ENCODE measurements at places on chromosomes 12 and 14.

GRCh38 chr12:1878214-1878613, 40.2 kb downstream of the CACNA2D4 start:
- no peak for DNase-seq

- DNase-seq, result no peak
Observed at GRCh38 chr12:124105546-124105945, 132.5 kb downstream of the ZNF664 start.

- no peak for DNase-seq
Observed at GRCh38 chr14:96578619-96579018, 76.4 kb downstream of the PAPOLA start.

- DNase-seq, result no peak
Observed at GRCh38 chr14:75290851-75291250, 12.2 kb downstream of the FOS start.

- no peak for DNase-seq
Observed at GRCh38 chr14:52792097-52792415, 649 bp upstream of the GNPNAT1 start.

- no peak for DNase-seq
Observed at GRCh38 chr12:118120579-118121363, 15.2 kb upstream of the PEBP1 start.

GRCh38 chr14:92649934-92650545, 98.4 kb downstream of the LGMN start:
- DNase-seq, result no peak

GRCh38 chr14:98941481-98941880, 330.5 kb downstream of the BCL11B start:
- no peak for DNase-seq

- DNase-seq, result no peak
Observed at GRCh38 chr14:72606879-72607278, 287.0 kb downstream of the DPF3 start.

DNA sequence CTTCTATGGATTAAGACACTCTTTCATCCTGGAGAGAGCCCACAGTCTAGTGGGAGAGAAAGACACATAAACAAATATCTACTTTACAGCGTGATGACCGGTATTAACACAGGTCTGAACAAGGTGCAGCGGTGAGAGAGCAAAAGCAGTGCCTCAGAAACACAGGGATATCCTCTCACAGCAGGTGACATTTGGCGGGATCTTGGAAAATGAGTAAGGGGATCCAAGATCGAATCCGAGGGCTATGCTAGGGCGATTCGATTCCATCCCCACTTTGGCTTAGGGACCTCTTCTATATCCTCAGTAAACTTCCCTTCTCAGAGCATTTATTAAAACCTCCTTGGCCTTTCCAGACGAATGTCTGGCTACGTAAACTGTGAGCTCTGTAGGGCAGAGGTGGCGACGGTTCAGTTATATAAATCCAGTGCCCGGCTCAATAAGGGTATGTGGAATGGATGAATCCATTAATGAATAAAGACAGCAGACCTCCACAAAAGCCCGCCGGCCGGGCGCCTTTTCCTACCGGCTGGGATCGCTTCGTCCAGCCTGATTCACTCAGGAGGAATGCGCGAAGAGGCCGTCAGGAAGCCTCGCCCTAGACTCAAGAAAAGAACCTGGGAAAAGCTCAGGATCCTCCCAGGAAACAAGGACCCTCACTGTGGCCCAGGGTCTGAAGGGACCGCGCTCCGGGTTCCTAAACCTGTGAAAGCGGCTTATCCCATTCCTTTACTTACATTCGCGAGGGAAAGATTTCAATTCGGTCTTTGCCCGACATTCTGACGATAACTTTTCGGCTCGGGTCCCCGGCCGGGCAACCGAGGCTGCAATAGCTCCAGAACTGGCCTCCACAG, 455 bp downstream of the ATP6V1D start:
- DNase-seq, result peak; percentile 61

- no peak for DNase-seq
Observed at GRCh38 chr14:74568380-74568649, 43.7 kb downstream of the LTBP2 start.

- DNase-seq, result no peak
Observed at GRCh38 chr12:93766796-93767523, 89.8 kb downstream of the CRADD start.

DNA sequence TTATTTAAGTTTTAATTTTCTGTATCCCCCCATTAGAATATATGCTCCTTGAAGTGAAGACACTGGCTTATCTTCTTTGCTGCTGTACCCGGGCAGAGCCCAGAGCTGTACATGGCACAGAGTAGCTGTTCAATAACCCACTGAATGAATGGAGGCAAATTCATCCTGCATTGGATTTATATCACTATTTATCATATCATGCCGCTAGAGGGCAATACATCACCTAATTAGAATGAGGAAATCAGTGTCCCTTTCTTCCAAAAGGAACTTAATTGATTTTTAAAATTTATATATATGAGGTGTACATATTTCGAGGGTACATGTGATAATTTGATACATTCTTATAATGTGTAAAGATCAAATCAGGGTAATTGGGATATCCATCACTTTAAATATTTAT, 89.2 kb upstream of the TMEM260 start:
- DNase-seq, result peak; percentile 9

- no peak for DNase-seq
Observed at GRCh38 chr12:6478416-6478815, 7.9 kb upstream of the VAMP1 start.

- no peak for DNase-seq
Observed at GRCh38 chr12:102811110-102811737, 105.8 kb downstream of the PAH start.

GRCh38 chr12:51190820-51191219, 17.9 kb upstream of the TFCP2 start:
- no peak for DNase-seq

DNA sequence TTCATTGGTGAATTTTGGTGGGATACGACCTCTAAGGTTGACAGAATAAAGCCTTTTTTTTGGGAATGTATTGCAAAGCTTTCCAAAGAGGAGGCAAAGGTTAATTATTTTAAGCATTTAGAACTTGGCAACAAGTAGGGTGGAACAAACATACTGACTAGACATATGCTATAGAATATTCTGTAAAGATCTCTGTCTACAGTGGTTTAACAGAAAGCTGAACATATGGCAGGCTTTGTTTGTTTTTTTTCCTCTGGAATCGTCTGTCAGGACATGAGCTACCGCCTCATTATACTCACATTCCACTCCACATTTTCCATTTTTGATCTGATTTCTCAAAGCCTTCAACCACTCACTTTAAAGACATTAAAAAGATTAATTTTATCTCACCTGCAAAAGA, 153.4 kb upstream of the PELI2 start:
- no peak for DNase-seq

GRCh38 chr14:78904094-78904493, 733.9 kb downstream of the NRXN3 start:
- no peak for DNase-seq

- no peak for DNase-seq
Observed at GRCh38 chr14:74942608-74943007, 12.8 kb downstream of the PGF start.

DNA sequence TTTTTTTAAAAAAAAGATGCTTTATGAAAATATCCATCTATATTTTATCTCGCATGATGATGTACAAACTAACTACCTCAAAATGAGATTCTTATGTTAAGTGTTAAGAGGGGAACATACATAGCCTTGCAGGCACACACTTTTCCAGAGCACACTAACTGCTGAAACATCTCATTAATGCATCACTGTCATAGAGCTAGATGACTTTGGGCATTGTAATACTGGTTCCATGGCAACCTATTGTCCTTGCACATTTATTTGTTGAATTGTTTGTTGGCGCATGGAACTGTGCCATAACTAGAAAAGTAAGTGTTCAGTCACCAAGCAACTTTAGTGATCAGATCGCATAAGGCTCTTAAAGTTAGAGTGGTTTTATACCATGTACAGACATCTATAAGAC, 348.3 kb downstream of the GALC start:
- DNase-seq, result no peak

- peak; percentile 12 for DNase-seq
Observed at GRCh38 chr12:12224240-12224940, 42.5 kb downstream of the LRP6 start.

DNA sequence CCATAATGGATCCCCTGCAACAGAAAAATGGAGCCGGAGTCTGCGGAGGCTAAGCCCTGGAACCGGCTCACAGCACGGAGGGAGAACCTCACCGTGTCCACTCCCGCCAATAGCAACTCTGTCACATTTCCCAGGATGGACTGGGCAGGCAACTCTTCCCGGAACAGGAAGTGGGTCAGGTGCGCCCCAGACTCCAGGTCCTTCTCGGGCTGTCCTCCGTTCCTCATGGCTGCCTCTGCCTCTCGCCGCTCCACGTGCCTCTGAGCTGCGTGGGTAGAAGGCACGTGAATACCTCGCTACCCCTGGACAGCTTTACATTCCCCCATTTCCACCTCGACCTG, 2.2 kb downstream of the CYP27B1 start:
- DNase-seq, result no peak

GRCh38 chr12:89984846-89985245, 276.2 kb upstream of the ATP2B1 start:
- DNase-seq, result no peak
